CD4-positive, alpha-beta T cell treated with Interleukin-10 for 1 hour (primary cell): ENCODE measurements at places on chromosomes 13 and 19.
A peak's percentile ranks its signal among the peaks of the same experiment; 100 is the strongest.

DNA sequence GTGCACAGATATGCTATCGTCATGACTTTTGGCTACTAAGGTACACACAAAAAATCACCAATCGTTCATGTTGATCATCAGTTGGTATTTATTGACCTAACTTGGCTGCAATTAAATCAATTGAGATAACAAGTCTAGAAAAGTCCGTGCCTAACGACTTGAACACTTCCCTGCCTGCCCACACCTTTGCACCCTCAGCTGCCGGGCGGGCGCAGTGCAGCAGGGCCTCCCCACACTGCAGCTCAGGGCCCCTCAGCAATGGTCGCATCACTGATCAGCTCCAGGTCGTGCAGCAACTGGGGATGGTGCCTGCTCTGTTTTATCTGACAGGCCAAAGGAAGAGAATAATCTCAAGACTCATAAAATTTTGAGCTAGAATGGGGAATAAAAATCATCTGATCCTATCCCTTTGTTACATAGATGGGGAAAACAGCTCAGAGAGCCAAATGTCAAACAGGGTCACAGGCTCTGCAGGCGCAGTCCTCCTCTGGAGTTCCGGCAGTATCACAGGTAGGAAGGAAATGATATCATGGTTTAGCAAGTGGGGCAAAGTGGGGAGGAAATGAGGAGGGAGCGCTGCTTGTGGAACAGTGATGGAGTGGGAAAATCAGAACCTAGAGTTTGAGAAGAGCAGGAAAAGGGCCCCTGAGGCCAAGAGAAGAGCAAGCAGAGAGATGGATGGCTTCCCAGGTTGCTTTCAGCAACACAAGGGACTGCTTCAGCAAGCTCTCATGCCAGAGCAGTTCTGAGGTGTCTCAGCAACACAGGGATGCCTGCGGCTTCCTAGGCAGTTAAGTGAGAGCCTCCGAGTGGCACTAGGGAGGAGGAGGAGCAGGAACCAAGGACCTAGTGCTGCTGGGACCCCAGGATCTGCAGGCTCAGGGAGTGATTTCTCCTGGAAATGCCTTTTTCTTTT is 57.5 kb downstream of the SLC7A1 start:
- DNase-seq: no peak

DNA sequence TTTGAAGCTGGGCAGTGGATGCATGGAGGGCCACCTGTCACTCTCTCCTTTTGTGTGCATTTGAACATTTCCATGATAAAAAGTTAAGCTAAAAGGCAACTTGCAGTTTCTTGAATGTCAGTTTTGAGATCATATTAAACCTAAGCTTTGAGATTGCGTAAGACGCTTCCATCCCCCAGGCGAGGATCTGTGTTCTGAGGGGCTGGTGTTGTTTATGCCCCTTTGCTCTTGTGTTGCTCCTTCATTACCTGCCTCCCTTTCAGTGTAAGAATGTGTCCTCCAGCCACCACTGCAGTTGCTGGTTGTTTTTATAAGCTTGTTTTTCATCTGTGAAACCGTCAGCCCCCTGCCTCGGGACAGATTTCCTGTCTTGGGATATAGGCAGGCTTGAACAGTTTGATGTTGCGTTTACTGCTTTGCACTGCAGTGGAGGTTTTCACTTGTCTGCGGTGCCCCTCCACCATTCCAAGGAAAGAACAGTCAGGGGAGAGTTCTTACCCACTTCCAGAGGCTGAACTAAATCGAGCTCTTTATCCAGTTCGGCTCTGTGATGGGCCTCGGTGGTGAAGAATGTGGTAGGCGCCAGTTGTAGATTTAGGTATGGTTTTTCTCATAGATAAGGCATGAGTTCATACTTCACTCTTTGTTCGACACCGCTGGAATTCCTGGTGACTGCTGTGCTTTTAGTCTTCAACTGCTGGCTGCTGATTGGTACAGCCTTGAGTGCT is 96.8 kb downstream of the ARHGEF7 start:
- no peak for DNase-seq

DNA sequence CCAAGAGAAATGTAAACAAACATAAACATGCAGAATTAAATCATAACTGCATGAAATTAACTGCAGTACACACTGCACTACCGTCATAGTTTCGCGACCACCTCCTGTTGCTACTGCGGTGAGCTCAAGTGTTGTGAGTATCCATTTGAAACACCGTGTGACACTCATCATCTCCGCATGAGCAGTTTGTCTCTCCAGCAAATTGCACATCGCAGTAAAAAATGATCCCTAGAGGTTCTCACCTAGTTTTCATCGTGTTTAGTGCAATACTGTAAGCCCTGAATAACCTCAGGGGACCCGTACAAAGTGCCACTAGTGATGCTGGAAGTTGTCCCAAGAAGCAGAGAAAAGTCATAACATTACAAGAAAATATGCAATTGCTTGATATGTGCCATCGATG is 147.7 kb downstream of the DPF1 start:
- no peak for DNase-seq

GRCh38 chr13:73870036-73870741 is 264.0 kb downstream of the KLF12 start:
- no peak for DNase-seq

GRCh38 chr19:16915135-16915534 is 26.3 kb downstream of the F2RL3 start:
- no peak for DNase-seq

- no peak for DNase-seq
These were observed 189.9 kb upstream of the UFM1 start for GRCh38 chr13:38159710-38160109.

DNA sequence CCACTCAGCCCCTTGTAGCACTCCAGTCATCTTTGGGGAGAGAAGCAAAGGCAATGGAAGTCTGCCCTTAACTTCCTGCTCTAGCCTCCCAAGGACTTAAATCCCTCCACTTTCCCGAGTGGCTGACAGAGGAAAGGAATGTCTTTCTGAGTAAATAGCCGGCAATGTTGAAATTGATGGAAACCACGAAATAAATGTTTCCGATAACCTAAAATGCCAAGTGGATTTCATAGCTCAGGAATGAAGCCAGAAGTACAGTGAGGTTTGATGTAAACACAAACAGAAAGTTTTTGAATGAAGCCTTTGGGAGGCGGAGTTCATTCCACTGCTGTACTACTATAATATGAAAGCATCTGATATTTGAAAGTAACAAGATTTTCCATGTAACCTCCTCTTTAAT is 14.0 kb upstream of the TBC1D4 start:
- no peak for DNase-seq

- peak; percentile 15 for DNase-seq
These were observed at the start of gene SLITRK1 for GRCh38 chr13:83881917-83882605. TSS of gene SLITRK1 (minus strand) at chr13:83882474. CDS start at chr13:83881507, 967 bp downstream.

- DNase-seq: peak; percentile 71
These were observed 21.1 kb downstream of the PRR36 start for GRCh38 chr19:7852851-7853769.

GRCh38 chr13:89199138-89199537 is 1528.0 kb downstream of the SLITRK5 start:
- no peak for DNase-seq

- no peak for DNase-seq
These were observed 31.2 kb downstream of the KATNAL1 start for GRCh38 chr13:30276178-30276577.

DNA sequence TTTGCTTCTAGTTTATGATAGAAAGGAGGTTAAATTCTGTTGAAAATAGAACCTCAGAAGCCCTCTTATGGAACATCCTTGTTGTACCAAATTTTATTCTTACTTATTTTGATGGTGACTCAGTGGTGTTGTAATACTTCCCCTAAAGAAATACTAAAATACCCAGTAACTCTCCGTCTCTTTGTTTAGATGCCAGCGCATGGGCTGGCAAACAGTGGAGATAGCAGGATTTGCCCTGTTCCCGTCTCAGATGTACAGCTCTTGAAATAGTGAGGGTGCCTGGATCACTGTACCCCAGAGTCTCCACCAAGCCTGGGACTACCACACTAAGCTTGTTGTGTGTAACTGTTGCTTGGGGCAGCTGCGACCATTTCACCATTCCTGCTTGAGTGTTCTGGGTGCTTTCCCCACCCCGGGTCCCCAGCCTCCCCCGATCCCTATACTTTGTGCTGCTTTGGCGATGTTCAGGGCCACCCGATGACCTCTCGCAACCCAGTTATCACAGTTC is 67.0 kb upstream of the TEX29 start:
- no peak for DNase-seq

GRCh38 chr19:57263244-57263741 is 17.0 kb upstream of the ZNF460 start:
- DNase-seq: no peak

DNA sequence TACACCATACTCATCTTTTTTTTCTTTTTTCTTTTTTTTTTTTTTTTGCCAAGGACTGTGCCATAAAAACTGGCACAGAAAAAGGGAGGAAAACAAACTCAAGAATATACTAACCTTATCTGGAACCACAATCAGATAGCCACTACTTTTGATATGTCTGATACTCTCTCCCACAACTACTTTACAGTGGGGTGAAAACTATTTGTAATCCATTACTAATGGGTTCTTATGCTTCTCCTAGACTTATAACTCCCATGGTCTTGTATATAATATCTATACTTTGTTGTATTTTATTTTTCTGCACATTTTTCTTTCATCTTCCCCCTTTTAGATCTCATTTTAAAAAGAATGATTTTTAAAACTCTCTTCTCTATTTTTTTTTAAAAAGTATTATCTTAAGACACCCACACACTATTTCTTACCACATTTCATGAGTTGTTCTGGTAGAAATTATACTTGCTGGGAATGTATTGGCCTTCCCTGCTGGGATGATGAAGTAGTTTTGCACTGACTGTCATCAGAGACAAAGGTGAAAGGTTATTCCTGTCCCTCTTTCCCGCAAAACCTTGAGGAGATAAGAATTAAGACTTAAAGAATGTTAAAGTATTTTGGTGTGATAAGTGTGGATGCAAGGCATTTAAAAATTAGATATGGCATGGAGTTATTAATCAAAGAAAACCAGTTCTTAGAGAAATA is 146.7 kb upstream of the KLF12 start:
- DNase-seq: no peak

GRCh38 chr13:27273658-27274425 is 3.2 kb downstream of the RASL11A start:
- no peak for DNase-seq

- DNase-seq: no peak
These were observed 540.5 kb downstream of the PCDH9 start for GRCh38 chr13:66689628-66690027.

GRCh38 chr13:48380581-48380980 is 32.3 kb downstream of the LPAR6 start:
- DNase-seq: no peak

DNA sequence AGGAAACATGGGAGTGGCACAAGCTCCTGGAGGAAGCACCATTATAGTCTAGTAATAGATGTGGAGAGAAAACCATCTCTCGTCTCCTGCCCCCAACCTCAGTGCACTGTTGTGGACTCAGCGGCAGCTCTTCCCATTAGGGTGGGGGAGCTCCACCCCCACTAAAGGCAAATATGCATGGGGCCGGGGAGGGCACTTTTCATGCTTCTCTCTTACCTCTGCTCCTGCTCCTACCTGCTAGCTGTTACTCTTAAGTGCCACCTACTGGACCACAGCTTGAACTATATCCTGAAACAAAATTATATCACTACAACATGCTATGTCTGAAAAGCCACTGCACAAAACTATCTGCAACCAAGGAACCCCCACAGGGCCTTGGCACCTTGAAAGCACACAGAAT is 112.6 kb upstream of the DACH1 start:
- no peak for DNase-seq

GRCh38 chr19:48085076-48085475 is 25.5 kb downstream of the PLA2G4C start:
- DNase-seq: no peak

DNA sequence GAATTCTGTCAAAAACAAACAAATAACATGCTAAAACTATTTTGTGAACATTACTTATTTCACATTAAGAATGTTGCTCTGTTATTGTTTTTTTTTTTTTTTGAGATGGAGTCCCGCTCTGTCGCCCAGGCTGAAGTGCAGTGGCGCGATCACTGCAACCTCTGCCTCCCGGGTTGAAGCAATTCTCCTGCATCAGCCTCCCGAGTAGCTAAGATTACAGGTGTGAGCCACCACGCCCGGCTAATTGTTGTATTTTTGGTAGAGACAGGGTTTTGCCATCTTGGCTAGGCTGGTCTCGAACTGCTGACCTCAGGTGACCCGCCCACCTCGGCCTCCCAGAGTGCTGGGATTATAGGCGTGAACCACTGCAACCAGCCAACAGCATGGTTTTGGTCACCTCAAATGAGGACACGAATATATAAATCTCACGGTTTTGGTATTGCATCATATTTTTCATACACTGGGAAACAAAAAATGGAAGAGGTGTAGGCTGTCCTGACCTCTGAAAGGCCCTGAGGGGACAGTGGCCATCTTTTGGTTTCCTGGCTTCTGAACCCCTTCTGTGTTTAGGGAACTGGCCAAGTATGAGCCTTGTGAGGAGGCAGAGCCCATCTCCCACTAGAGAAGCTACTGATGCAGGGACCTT is 25.5 kb downstream of the GPR42 start:
- no peak for DNase-seq

- no peak for DNase-seq
These were observed 13.4 kb downstream of the MEIS3 start for GRCh38 chr19:47405854-47406417.

DNA sequence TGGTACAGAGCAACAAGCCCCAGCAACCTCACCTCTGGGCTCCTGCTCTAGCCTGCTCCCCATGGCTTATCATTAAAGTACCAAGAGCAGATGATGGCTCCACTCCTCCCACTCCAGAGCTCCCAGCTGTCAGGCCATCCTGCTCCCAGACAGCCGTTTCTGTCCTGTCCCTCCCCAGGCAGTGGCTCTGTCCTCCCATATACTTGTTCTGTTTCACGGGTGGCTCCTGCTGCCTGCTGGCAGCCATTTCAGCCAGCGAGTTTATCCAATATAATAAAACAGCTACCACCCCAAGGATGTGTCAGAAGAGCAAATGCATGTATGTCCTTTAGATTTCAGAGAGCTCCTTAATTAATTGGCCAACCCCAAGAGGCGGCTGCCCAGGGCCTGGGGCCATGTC is 79.4 kb upstream of the VSTM2B start:
- DNase-seq: no peak

DNA sequence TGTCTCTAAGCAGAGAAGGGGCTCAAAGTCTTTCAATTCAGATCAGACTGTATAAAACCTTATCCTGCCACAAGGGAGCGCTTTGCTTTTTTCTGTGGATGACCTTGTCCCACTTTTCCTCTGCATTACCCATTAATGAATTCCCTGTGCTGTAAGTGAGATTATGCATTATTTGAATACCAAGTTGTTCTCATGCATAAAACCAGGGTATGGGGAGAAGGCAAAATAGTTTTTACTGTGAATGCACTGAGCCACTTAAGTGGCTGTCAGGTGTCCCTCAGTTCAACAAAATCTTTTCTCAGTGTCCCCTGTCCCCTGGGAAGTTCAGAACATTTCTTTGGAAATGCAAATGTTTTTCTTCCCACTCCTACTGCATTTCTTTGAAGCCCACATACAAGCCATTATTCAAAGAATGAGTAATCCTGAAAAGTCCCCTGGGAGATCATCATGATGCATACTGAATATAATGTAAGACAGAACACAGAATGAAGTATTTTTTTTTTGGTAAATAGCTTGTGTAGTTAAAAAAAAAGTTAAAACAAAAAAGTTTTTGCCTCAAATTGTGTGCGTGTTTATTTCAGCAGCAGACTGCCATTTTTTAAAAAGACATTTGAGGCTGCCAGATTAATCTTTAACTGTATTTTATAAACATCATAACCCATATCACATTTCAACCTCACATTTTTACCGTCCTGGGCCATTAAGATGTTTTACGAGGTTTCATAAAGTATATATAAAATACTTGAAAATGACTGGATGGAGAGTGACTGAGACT is 506.7 kb upstream of the PCDH9 start:
- DNase-seq: no peak
